Stimulated activated CD4-positive, alpha-beta T cell treated with anti-CD3 and anti-CD28 coated beads, Interleukin-1b, Interleukin-23, amount 100 ng/mL, for 4 hours (primary cell): ENCODE measurements at places on chromosomes 2 and 18.

GRCh38 chr18:56982766-56983165 is 164.1 kb upstream of the BOD1L2 start:
- no peak for DNase-seq

DNA sequence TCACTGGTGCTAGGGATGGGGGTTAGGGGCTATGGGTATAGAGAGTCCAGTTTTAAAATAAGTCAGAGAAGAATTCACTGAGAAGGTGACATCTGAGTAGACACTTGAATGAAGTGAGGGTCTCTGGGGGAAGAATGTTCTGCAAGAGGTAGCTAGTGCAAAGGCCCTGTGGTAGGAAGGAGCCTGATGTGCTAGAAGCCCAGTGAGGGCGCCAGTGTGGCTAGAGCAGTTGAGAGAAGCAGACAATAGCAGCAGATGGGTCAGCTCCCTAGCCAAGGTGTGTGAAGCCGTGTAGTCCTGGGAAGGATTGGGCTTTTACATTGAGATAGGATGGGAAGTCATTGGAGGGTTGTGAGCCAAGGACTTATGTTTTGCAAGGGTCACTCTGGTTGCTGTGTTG is 105.8 kb upstream of the PELI1 start:
- DNase-seq = no peak

- no peak for DNase-seq
These were observed 96.7 kb upstream of the COL5A2 start for GRCh38 chr2:189276277-189276676.

DNA sequence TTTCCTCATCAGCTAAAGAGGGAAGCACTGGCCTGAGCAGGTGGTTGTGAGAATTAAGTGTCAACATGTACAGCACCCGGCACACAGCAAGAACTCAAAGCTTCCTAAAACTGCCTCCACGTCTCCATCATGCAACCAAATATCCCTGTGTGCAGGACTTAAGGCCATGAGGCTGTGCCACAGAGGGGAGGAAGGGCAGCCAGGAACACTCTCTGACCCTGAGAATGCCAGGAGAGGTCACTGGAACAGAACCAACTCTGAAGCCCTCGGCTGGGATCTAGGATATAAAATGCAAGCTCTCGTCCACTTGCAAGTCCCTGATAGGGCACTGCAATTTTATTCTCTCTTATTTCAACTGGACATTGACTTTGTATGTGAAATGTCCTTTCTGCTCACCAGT is 12.2 kb upstream of the NPAS2 start:
- no peak for DNase-seq

DNA sequence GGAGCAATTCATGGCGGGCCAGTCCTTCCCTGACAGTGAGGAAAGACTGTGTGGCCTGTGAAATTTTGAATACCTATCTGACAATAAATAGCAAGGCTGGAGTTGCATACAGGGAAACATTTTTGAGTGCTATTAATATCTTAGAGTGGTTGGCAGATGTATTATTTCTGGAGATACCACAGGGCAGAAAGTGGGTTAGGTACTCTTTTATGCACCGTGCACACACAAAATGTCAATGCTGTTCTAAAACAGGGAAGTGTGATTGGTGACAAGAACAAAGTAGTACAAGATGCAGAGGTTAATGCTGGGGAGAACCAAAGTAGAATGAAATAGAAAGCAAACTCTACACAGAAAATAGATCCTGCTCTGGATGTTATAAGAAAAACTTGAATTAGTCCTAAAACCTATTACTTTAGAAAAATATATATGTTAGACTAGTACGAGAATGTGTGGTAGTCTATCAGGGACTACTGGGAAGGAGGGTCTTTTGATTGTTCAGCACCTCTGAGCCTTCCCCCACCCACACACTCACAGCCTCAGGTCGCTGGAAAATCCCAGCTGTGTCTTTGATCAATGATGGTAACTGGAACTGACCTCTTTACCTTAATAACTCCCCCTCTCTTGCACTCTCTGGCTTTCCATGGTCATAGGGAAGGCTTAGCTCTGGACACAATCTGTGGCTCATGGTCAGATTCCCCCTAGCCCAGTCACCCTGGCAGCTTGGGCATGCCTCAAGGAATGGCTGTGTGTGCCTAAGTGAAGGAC is 58.2 kb downstream of the SERPINB8 start:
- no peak for DNase-seq

DNA sequence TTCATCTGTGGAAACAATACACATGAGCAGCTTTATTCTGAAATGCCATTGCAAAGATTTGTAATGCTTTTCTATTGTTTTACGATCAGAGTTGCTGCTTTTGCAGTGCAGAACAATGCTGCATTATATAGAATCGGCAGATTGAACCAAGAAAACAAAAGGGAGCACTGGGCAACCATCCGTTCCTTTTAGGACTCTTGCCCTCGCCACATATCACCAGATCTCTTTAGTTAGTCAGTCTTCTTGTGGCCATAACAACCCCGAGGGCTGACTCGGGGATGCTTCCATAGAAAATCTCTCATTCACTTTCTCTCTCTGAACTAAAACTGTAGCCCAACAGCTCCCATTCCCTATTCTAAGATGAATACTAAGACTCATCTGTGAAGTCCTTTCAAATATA is 340.4 kb downstream of the NRXN1 start:
- no peak for DNase-seq

DNA sequence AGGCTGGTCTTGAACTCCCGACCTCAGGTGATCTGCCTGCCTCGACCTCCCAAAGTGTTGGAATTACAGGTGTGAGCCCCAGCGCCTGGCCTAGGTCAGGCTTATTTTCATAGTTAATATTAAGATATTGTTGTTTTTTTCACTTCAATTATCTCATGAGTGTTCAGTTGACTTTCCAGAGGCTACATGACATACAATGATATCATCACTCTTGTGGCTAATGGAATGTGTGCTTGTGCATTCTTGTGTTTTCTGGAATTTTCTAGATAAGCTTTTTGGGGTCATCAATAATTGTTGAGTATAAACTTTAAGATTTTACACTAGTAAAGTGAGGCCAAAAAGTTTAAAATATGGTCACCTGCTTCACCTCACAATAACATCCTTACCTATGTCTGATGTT is 180.9 kb downstream of the FIGN start:
- no peak for DNase-seq

- no peak for DNase-seq
These were observed 118.4 kb downstream of the SH3BP4 start for GRCh38 chr2:235070063-235070706.

- DNase-seq = no peak
These were observed 81.3 kb upstream of the TMEM178A start for GRCh38 chr2:39584283-39584965.

- no peak for DNase-seq
These were observed 820 bp upstream of the MATN3 start for GRCh38 chr2:20013126-20013849.

DNA sequence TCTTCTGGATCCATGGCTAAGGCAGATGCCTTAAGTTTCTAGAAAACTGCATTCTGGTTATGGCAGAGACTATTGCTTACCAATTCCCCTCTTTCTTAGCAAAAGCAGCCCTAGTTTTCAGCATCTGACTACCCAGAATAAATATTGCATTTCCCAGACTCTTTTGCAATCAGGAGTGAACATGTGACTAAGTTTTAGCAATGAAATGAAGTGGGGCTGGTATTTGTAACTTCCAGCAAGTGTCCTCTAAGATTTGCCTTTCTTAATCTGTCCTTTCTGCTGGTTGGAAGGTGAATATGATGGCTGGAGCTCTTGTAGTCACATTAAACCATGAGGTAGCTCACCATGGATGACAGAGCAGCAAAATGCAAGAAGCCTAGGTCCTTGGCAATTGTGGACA is 132.9 kb upstream of the PKDCC start:
- no peak for DNase-seq

DNA sequence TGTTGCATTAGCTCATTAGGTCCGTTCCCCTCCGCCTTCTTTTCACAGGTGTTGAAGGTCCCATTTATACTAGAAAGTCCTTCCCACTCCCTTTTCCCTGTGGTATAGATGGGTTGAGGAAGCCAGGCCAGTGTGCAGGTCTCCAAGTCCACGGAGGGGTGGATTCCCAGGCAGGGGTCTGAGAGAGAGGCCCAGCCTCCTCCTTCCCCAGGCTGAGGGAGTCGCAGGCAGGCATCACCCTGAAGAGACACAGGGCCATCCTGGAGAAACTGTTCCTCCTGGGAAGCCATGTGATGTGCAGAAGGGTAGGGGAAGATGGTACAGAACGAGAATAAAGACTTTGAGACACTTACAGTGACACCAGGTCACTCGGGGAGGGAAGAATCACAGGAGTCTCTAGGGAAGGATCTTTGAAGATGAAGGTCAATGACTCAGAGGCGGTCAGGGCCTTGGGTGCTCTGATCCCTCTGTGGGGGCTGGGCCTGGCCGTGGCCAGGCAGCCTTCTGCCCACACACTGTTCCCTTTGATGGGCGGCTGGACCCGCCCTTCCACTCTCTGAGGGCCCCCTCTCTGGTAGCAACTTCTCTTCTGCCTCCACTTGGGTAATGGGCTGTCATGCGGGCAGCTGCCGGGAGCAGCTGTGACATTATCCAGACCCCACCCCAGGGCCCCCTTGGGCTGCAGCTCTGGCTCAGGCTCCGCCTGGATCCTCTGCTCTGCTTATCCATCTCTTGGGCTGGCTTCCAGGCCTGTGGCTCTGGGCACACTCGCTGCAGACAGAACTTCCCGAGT is 45.1 kb downstream of the RHOB start:
- no peak for DNase-seq

DNA sequence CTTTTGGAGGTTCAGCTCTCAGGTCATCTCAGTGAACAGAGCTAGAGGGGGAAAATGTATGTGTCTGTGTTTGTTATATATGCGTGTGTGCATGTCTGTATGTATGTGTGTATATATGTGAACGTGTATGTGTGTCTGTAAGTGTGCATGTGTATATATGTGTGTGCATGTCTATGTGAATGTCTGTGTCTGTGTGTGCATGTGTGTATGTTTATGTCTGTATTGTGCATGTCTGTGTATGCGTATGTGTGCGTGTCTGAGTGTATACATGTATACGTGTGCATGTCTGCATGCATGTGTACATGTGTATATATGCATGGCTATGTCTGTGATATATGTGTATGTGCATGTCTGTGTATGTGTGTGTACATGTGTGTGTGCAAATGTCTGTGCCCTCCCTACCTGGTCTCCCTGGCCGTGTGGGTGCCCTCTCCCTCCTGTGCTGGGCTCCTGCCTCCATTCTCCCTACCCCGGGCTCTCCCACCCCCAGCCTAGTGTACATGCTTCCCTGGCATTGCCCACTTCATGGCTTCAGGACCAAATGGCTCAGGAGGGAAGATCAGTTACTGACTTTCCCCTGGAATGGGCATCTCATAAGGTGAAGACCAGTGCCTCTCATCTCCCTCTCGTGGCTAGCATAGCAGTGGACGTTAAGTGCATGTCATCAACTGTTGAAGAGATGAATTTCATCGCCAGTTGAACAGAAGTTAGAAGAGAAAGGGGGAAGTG is 49.9 kb downstream of the TRAF3IP1 start:
- no peak for DNase-seq

GRCh38 chr2:69366-70344 is 23.4 kb upstream of the FAM110C start:
- no peak for DNase-seq

GRCh38 chr18:21991081-21991534 is 178.3 kb upstream of the GATA6 start:
- DNase-seq = no peak

- no peak for DNase-seq
These were observed 13.1 kb downstream of the KCNIP3 start for GRCh38 chr2:95310216-95310615.

GRCh38 chr2:98050070-98050469 is 36.9 kb upstream of the VWA3B start:
- no peak for DNase-seq

- DNase-seq = no peak
These were observed 447 bp upstream of the CCL20 start for GRCh38 chr2:227813229-227813561.

DNA sequence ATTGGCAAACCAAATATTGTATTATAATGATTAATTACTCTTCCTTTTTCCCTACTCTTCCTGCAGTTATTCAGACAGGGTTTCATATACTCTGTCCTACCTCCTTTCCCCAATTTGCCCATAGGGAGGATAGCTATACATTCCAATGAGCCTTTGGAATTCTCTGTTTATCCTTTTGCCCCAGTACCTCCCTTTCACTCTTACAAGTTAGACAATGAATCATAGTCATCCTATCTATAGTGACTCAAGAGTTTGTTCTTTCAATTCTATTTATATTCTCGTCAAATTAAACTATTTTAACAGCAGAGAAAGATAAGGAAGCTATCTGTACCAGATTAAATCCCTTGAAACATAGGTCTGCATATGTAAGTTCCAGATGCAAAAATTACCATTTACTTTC is 437.5 kb downstream of the NR4A2 start:
- DNase-seq = no peak

GRCh38 chr2:13014783-13015182 is 298.0 kb downstream of the TRIB2 start:
- no peak for DNase-seq

DNA sequence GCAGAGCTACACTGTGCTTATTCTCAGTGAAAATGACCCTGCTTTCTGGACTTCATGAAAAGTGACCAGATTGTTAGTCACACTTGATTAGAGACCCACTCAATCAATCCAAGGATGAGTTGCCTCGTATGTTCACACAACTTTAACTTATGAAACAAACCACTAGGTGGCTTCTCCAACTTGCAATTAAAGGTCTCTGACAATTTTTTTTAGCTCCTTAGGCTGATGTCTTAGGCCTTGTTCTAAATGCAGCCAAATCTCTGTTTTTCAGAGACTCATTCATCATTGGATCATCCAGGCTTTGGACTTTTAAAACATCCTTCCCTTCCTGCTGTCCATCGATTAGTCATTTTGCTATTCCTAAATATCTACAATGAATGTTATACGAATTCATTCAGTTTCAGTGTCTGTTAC is 63.4 kb downstream of the MREG start:
- no peak for DNase-seq

- DNase-seq = no peak
These were observed 282.1 kb downstream of the ZNF516 start for GRCh38 chr18:76212960-76213359.

DNA sequence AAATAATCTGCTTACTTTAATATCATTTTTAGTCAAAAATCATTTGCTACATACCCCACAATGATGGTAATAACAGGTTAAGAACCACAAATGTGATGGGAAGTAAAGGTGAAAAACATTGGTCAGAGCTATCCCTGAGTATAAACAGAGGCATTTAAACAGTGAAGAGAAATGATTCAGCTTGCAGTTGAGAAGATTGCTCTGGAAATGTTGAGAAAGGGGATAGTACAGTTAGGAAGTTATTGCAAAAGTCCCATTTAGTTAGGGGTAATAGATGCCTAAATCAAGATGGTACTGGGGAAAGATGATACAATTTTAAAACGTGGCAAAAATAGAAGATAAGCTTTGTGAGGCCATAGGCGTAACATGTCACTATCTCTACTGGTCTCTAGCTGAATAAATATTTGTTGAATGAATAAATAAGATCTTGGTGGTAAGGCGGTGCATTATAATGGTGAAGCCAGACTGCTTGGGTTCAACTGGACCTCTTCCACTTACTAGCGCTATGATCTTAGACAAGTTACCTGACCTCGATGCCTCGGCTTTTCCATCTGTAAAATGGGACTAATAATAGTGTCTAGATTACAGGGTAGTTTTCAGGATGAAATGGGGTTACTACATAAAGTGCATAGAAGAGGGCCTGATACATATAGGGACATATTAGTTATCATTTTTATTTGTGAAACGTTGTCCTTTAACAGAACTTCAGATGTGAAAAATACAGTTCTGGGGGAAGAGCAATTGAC is 2.0 kb upstream of the BZW1 start:
- no peak for DNase-seq

GRCh38 chr2:238238766-238239542 is 884 bp downstream of the HES6 start:
- DNase-seq = no peak

GRCh38 chr18:65206551-65207260 is 544.1 kb upstream of the CDH7 start:
- DNase-seq = no peak
